ENCODE measurements at places on chromosomes 2 and 18.
A peak's percentile ranks its signal among the peaks of the same experiment; 100 is the strongest.

DNA sequence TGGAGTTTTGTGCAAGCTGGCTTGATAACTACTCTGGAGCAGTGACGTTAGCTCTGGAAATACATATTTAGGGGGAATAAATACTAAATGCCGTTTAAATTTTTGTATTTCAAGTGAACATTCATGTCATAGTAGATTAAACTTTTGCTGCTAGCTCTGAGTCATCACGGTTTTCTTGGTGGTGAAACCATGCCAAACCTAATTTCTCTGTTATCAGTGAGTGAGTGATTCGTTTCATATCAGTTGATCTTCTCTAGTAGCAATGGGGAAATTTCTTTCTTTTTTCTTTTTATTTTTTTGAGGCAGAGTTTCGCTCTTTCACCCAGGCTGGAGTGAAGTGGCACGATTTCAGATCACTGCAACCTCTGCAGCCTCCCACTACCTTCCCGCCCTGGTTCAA is 211.1 kb downstream of the PTPRM start:
- DNase-seq, result no peak

DNA sequence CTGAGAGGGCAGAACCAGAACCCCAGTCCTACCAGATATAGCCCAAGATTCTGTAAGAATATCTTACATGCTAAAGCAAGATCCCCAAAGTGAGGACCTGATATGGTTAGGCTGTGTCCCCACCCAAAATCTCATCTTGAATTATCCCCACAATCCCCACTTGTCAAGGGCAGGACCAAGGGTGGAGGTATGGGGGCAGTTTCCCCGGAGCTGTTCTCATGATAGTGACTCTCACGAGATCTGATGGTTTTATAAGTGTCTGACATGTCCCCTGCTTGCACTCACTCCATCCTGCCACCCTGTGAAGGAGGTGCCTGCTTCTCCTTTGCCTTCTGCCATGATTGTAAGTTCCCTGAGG is 19.9 kb downstream of the TTC32 start:
- no peak for DNase-seq

- DNase-seq, result no peak
These were observed 70.9 kb downstream of the MTCL1 start for GRCh38 chr18:8776013-8776943.

GRCh38 chr2:58072102-58072501 is 25.5 kb downstream of the VRK2 start:
- no peak for DNase-seq

- no peak for DNase-seq
These were observed 127.3 kb upstream of the SPATS2L start for GRCh38 chr2:200179151-200179550.

DNA sequence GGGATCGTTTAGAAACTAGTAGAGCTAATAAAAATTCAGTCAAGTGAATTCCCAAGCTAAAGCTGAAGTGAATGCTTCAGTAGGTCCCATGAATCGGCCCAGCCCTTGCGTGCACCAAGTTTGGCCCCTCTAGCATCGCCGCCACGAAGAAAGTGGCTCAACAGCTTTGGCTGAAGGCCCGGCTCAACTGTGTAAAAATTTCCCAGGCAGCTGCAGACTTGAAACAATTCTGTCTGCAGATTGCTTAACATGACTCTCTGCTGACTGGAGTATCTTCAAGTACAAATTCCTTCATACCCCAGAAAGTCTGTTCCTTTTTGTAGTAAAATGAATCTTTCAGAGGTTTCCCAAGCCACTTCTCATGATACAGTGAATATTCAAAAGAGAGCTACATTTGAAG is 32.7 kb downstream of the ALMS1 start:
- no peak for DNase-seq

DNA sequence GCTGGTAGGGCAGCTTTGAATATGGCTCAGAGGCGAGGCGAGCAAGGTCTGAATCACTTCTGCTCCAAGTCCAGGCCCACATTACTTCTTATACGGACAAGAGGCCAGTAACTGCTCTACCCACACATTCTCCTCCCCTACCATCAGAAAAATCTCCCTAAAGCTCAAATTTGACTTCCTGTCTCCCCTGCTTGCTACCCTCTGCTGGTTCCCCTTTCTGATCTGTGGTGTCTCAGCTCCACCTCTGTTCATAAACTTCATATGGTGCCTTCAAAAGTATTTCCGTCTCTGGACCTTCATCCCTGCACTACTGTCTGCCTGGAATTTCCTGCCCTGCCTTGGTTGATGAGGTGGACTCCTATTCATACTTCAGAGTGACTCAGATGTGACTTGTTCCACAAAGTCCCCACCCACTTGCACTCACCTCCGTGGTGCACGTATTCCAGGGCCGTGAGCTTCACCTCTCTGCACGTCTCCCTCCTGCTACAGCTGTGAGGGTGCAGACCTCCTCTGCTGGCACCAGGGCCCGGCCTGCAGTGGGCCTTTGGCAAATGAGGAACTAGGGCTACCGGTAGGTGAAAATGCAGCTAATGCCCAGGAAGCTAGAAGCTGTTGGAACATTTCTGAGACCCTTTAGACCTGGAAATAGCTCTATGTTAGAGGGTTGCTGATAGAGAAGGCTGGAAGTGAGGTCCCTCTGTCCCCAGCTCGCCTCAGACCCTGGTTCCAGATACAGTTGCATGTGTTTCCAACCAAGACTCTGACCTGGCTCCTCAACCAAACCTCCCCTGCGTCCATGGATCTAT is 24.6 kb upstream of the KCMF1 start:
- peak; percentile 80 for DNase-seq
